Fibroblast of lung (primary cell): ENCODE measurements at places on chromosomes 6 and 20. TPM values are rescaled to one million over a fixed set of nuclear protein-coding genes. Genes with fewer than 3 reads are reported as not detected.

Gene CFAP61
- polyA plus RNA-seq, result 0.11 TPM in 1 of 2 replicates, not detected in the other

Gene OPRM1
- not detected in 2 replicates for polyA plus RNA-seq

Gene ZBP1
- polyA plus RNA-seq, result not detected in 2 replicates

Gene ATP9A
- polyA plus RNA-seq, result 23.3 and 28.3 TPM in 2 replicates

Gene HCK
- polyA plus RNA-seq, result not detected in 2 replicates

- H3K27me3 ChIP-seq, result no peaks in the 10 kb centered on the region
- no peak overlapping the region for H3K4me3 ChIP-seq
- H3K4me1 ChIP-seq, result no peaks in the 10 kb centered on the region
- no peaks in the 10 kb centered on the region for H3K36me3 ChIP-seq
Measured at GRCh38 chr6:3987576-3987975, 91.4 kb downstream of the FAM217A start.

DNA sequence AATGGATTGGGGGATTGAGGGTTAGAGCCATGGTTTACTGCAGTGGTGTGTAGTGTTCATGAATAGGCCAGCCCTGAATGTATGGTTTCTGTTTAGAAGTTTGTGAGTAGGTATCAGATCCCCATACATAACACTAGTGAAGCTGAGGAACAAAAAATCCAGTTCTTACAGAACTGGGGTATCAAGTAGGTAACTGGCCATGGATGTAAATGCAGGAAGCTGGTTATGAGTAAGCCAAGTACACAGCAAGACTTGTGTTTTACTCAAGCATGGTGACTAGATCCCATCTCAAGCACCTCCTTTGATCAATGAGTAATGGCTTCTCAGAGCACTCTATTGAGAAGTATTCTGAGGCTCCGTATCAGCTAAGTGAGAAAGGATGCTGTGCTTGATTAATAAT, 613.7 kb upstream of the FLRT3 start:
- no peak overlapping the region for H3K4me3 ChIP-seq
- H3K27me3 ChIP-seq, result no peaks in the 10 kb centered on the region
- no peak overlapping the region for H3K27ac ChIP-seq
- H3K4me1 ChIP-seq, result no peaks in the 10 kb centered on the region
- peak; percentile 15 for DNase-seq

GRCh38 chr6:21663966-21664313, 70.4 kb downstream of the SOX4 start:
- H3K27ac ChIP-seq, result no peak overlapping the region
- H3K4me3 ChIP-seq, result no peak overlapping the region
- H3K27me3 ChIP-seq, result peaks cover 15% of the 10 kb centered on the region
- no peaks in the 10 kb centered on the region for H3K4me1 ChIP-seq

DNA sequence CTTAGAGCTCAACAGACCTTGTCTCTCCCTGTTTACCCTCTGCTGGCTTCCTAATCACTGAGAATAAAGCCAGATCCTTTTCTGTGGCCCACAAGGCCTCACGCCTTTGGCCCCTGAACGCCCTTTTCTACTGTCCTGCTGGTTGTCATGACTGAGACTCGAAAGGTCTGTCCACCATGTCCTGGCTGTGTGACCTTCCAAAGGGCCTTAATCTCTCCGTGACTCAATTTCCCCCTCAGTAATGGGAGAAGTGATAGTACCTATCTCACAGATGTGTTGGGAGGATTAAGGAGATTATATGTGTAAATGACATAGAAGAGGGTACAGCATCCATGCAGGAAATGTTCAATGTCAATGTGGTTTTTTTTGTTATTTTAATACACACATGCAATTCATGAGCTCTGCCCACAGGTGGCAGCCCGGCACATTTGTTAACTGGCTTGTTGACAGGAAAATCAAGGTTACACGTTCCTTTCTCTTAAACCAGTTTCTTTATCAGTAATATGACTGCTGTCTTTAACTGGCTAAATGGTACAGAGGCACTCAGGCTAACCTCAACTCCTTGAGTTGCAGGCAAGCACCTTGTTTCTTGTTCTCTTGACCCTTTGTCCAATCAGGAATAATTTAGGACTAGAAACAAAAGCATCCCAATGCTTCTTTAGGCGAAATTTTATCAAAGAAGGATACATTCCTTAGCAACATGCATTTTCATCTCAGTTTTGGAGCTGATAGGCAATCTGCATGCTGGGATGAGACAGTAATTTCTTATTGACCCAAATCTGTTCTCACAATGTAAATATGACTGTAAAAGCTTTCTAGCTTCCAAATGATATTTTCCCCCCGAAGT, 16.6 kb downstream of the SLC22A1 start:
- peak; percentile 72 for DNase-seq
- peaks cover 6% of the 10 kb centered on the region for H3K4me1 ChIP-seq
- H3K36me3 ChIP-seq, result no peaks in the 10 kb centered on the region
- H3K4me3 ChIP-seq, result no peak overlapping the region
- no peak overlapping the region for H3K27ac ChIP-seq

- H3K27ac ChIP-seq, result no peak overlapping the region
- no peak for DNase-seq
- no peaks in the 10 kb centered on the region for H3K27me3 ChIP-seq
- no peak overlapping the region for H3K4me3 ChIP-seq
- H3K4me1 ChIP-seq, result no peaks in the 10 kb centered on the region
Measured at GRCh38 chr20:43690943-43691598, 24.2 kb downstream of the MYBL2 start.

DNA sequence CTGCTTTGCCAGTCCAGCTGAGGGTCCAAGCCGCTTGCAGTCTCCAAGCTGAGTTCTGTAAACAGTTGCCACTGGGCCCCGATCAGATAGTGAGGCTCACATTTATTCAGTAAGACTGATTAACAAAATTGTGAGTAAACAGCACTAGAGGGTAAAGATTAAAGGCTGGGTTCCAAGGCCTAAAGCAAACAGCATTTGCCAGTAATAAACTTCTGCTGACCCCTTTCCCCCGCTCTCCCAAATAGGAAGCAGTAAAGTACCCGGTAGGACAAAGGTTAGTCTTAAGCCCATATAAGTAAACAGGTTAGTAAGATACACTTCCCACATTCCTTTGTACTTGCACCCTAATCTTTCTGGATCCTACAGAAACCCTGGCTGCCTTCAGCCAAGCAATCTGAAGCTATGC, 181.8 kb downstream of the MEI4 start:
- H3K27ac ChIP-seq, result no peak overlapping the region
- no peaks in the 10 kb centered on the region for H3K4me1 ChIP-seq
- H3K36me3 ChIP-seq, result no peaks in the 10 kb centered on the region
- DNase-seq, result no peak
- H3K27me3 ChIP-seq, result no peaks in the 10 kb centered on the region
- H3K4me3 ChIP-seq, result no peak overlapping the region

- no peak for DNase-seq
- H3K27ac ChIP-seq, result no peak overlapping the region
- H3K4me3 ChIP-seq, result no peak overlapping the region
Measured at GRCh38 chr6:142055219-142055618, 77.5 kb upstream of the GJE1 start.

DNA sequence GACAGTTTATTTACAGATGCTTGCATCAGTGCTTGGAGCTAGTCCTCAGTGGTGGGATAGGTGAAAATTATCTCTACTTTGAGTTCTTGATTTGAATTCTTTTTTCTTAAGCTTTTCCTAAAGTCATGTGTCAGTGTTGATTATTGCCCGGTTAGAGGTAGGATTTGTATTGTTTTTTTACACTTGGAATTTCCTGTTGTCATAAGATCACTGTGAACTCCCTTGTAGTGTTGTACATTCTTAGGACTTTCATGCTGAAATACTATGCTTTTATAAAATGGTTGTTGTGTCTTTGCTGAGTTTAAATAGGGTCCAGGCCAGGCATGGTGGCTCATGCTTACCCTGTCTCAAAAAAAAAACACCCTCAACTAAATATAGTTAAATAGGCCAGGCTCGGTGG, 20.3 kb downstream of the ASXL1 start:
- DNase-seq, result no peak
- no peaks in the 10 kb centered on the region for H3K27me3 ChIP-seq
- no peak overlapping the region for H3K4me3 ChIP-seq
- H3K36me3 ChIP-seq, result no peaks in the 10 kb centered on the region
- no peak overlapping the region for H3K27ac ChIP-seq
- no peaks in the 10 kb centered on the region for H3K4me1 ChIP-seq

GRCh38 chr6:75167325-75167724, 38.5 kb downstream of the COL12A1 start:
- peaks cover 3% of the 10 kb centered on the region for H3K4me1 ChIP-seq
- no peak overlapping the region for H3K4me3 ChIP-seq
- no peak for DNase-seq
- no peaks in the 10 kb centered on the region for H3K27me3 ChIP-seq
- peak overlapping the region; percentile 6 for H3K27ac ChIP-seq
- peaks cover 10% of the 10 kb centered on the region for H3K36me3 ChIP-seq

- no peaks in the 10 kb centered on the region for H3K4me1 ChIP-seq
- H3K36me3 ChIP-seq, result no peaks in the 10 kb centered on the region
- H3K27ac ChIP-seq, result no peak overlapping the region
- no peak for DNase-seq
- H3K4me3 ChIP-seq, result no peak overlapping the region
Measured at GRCh38 chr20:51811042-51811355, 8.7 kb upstream of the SALL4 start.
